EH (cell line): ENCODE measurements at places on chromosomes 13 and 19.

DNA sequence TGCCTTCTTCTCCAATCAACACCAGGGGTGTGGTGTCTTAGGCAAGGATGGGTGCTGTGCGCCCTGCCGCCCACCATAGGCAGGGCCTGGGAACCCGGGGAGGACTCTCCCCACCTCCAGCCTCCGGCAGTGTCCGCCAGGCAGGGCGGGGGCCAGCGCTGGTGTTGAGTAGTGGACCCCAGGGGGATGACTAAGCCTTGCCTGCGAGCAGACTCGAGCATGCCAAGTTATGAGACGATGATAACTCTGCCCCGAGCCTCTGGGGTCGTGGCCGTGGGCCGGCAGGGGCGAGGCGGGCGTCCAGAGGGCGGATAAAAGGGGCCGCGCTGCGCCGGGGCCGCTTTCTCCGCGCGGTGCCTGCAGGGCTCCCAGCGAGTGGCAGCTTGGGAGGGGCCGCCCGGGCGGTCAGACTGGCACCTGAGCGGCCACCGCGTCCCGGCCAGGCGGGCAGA lies at the start of gene MEDAG:
TSS of gene MEDAG (plus strand) at position 340 of the 452 bp plus-strand sequence. CDS start 245 bp downstream, outside the sequence.
- DNase-seq: peak; percentile 33

DNA sequence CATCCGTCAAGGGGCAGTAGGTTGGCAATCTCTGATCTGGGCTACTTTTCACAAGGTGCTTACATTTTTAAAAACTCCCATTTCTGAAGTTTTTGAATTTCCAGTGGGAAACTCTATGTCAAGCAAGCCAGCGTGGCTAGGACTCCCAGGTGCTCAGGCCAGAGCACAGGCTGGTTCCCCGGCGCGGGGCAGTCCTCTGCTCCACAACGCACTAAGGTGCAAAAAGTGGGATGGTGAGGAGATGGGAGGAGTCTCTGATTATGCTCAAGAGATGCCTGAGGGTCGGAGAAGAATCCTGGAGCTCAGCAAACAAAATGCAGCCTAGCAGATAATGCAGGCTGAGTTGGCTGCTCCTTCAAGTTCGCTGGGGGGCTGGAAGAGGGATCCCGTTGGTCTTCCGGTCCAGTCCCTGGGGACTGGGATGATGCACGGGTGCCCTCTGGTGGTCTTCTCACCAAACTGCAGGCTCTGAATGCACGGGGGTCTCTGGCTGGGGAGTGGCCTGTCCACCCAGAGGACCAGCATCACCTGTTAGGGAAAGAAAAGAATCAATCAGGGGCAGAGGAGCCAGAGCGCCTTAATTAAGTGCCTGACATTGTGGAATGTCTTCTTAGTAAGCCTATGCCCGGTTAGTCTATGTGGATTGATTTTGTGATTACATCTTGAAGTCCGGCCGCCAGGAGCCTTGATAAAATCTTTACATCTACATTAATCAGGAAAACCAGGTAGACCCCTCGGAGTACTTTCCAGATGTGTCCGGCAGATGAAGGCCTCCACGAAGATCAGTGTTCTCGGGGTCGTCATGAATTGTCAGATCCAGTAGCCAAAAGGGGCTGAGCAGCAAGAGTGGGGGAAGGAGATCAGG lies 244.4 kb upstream of the MAB21L1 start:
- DNase-seq: peak; percentile 75

DNA sequence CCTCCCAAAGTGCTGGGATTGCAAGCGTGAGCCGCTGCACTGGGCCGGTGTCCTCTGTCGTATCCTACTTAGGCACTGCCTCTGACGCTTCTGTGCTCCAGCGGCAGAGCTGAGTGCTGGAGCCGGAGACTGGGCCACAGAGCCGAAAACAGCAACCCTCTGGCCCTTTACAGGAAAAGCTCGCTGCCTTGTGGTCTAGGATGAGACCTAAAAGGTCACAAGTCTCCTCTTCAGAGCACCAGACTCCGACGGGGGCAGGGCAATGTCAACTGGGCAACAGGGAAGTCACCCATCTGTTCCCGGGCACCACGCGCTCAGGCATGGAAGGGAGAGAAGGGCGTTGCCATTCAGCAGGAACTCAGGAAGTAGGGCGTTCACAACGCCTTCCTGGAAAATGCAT lies 91.7 kb downstream of the GADD45B start:
- DNase-seq: no peak

GRCh38 chr13:36717966-36718545 lies 44.2 kb downstream of the SERTM1 start:
- no peak for DNase-seq

- DNase-seq: peak; percentile 32
Observed at GRCh38 chr19:17865364-17866311, 5.9 kb downstream of the RPL18A start.

- DNase-seq: no peak
Observed at GRCh38 chr19:52963247-52963618, 552 bp upstream of the ZNF816 start.

- no peak for DNase-seq
Observed at GRCh38 chr13:80038371-80038770, 302.6 kb downstream of the SPRY2 start.

DNA sequence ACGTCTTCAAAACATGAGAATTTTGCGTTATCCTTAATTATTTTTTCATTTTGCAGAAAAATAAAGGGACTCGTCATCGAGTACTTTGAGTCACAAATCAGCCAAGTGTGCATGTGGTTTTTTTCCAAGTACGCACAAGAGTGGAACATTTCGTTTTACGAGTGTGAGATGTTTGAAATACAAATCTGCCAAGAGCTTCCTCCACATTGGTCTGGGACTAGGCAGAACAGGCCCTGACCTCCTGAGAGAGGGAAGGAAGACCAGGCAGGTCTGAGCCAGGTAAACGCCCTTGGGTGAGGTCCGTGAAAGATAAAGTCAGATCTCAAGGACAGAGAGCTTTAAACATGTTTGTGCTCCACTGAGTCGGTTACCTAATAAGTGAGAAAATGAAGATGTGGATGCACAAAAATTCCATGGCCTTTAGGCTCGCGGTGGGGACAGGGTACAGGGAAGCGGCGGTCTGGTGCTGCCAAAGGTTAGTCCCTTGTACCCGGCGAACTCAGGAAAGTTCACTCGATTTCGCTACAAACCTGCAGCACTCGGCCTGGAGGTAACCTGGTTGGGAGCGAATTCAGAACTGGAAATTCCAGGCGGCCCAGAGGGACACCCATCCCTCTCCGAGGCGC lies 473 bp upstream of the ITM2B start:
- DNase-seq: peak; percentile 31

DNA sequence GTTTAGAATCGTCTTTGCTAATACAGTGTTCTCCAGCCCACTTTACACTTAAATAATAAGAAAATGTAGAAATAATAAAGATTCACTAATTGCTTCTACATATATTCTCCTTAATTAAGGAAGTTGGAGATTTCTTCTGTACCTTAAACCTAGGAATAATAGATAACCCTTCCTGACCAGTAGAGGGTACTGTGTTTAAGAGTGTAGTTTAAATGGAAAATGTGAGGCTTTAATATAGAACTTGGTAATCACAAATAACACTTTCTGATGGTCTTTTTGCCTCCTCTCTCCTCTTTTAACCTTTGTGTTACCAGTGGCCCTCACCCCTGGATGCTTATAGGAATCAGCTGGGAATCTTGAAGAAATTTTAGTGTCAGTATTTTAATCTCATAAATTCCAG lies 20.7 kb downstream of the POMP start:
- peak; percentile 41 for DNase-seq

DNA sequence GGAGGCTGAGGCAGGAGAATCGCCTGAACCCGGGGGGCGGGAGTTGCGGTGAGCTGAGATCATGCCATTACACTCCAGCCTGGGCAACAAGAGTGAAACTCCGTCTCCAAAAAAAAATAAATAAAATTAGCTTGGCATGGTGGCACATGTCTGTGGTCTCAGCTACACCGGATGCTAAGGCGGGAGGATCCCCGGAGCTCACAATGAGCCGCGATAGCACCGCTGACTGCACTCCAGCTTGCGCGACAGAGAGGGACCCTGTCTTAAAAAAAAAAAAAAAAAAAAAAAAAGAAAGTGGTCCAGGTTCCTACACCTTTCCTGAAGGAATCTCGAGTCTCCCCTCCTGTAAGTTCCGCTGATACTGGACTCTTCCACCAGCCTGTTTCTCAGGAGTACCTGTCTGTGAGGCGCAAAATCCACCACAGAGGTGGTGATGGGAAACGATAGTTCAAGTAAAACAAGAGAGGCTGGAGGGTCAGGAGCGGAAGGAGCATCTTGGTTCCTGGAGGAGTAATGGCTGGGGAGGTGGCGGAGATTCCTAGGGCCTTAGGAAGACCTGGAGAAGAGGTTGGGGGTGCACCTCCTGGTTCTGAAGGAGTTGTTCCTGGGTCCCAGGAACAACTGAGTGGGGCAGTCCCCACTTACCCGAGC lies 471 bp downstream of the FUT1 start:
- DNase-seq: no peak

DNA sequence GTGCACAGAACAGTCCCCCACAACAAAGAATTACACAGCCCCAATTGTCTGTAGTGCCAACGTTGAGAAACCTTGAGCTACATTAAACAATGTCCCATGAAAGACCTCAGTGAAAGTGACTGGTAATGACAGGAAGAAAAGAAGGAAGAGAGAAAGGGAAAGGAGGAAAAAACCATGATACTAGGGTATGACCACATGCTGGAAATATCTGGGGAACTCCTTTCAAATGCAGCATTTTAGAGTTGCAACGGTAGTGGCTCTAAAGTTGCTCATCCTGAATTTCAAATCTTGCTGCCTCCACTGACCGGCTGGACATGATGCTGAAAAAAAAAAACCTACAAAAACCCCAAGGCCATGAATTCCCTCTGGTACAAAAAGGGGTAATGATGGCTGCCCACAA lies 26.5 kb downstream of the FPR3 start:
- DNase-seq: no peak

DNA sequence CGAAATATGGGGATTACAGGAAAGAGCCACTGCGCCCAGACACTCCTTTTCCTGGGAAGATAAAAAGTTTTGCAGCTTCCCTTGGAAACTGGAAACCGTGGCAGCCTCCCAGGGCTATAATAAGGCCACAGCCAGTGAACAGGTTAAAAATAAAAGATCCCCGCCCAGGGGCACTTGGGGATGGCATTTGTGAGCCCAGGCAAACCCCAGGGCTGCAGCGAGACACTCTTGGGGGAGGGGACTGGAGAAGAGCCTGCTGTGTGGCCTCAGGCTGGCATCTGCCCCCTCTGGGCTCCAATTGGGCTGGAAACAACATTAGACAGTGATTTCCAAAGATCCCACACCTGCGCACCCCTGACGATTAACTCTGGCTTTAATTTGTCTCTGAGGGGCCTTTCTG lies 11.2 kb downstream of the FEM1A start:
- DNase-seq: no peak

- DNase-seq: peak; percentile 61
Observed at GRCh38 chr19:28694812-28695211, 518.1 kb downstream of the UQCRFS1 start.

DNA sequence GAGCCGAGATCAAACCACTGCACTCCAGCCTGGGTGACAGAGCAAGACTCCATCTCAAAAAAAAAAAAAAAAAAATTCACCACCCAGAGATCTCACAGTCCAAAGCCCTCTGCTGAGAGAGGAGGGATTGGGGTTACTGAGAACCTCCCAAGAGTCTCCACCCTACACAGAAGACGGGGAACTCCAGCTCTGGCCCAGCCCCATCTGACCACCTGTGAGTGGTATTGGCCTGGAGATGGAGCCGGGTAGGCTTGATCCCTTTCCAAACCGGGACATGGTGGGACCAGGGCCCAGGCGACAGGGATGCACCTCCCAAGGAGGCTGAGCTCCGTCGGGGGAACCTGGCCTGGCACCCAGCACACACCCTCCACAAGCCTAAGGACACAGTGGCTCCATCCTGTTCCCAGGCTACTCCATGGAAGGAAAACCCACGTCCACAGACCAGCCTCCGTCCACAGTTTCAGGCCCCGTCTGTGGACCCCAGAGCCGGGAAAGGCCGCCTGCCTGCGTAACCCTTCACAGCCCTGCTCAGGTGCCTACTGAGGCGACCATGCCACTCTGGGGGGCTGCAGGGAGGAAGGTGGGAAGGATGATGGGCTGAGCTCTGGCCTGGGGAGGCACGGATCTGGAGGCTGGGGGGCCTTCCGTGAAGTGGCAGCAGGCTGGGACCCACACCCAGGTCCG lies 1.8 kb downstream of the TMEM259 start:
- DNase-seq: no peak

DNA sequence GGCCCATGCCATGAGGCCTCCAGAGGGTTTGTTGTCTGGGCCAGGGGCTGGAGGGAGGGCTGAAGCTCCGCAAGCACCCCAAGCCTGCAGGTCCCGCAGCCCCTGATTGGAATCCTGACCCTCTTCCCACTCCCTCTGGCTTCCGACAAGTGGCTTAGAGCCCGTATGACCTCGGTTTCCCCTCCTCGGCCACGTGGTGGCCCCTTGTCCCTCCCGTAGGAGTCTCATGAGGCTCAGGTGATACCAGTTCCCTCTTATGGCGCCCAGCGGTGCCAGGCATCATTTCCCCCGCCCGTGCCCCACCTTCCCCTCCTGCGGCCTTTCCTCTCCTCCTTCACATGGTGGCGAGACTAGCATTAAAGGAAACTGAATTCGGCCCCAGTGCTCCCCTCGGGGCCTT lies 6.1 kb downstream of the THOP1 start:
- no peak for DNase-seq

GRCh38 chr13:88456151-88456550 lies 785.0 kb downstream of the SLITRK5 start:
- DNase-seq: no peak

- peak; percentile 86 for DNase-seq
Observed at GRCh38 chr13:106318941-106319411, 216.5 kb downstream of the EFNB2 start.

DNA sequence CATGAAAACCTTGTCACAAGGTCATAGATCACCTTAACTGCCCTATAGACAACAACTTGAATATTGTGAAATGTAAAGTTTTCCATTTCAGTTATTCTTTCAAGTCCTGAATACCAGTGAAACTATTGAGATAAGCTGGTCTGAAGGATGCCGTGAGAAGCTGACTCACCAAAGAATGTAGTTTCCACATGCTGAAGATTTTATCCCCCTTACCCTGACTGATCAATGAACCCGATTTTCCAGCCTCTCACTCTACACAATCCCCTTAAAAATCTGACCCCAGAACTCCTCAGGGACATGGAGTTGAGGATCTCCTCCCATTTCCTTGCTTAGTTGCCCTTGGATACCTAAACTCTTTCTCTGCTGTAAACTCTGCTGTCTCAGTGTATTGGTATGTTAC lies 67.5 kb downstream of the POSTN start:
- peak; percentile 45 for DNase-seq

GRCh38 chr19:3015126-3016057 lies 13.7 kb downstream of the TLE2 start:
- no peak for DNase-seq

- DNase-seq: peak; percentile 97
Observed at GRCh38 chr13:45332036-45332830, 8.8 kb downstream of the TPT1 start.

- DNase-seq: peak; percentile 80
Observed at GRCh38 chr13:59750860-59751259, 412.9 kb downstream of the DIAPH3 start.

- no peak for DNase-seq
Observed at GRCh38 chr13:32582991-32583390, 3.3 kb upstream of the PDS5B start.

DNA sequence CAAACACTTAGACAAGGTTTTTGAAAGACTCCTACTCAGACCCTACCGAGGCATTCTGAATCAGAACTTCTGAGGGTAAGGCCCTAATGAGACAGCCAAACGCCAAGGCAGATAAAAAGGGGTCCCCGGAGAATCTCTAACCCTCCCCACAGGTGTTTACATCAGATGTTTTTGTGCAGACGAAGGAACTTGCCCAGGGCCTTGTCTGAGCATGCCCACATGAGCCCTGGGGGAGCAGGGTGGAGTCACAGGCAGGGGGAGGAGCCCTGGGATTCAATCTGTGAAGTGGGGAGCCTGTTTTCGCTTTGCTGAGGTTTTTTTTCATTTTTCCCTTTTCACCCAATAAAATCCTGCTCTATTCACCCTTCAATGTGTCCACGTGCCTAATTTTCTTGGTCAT lies 61.6 kb upstream of the MED4 start:
- no peak for DNase-seq
